ENCODE measurements at places on chromosomes 2 and 18.

DNA sequence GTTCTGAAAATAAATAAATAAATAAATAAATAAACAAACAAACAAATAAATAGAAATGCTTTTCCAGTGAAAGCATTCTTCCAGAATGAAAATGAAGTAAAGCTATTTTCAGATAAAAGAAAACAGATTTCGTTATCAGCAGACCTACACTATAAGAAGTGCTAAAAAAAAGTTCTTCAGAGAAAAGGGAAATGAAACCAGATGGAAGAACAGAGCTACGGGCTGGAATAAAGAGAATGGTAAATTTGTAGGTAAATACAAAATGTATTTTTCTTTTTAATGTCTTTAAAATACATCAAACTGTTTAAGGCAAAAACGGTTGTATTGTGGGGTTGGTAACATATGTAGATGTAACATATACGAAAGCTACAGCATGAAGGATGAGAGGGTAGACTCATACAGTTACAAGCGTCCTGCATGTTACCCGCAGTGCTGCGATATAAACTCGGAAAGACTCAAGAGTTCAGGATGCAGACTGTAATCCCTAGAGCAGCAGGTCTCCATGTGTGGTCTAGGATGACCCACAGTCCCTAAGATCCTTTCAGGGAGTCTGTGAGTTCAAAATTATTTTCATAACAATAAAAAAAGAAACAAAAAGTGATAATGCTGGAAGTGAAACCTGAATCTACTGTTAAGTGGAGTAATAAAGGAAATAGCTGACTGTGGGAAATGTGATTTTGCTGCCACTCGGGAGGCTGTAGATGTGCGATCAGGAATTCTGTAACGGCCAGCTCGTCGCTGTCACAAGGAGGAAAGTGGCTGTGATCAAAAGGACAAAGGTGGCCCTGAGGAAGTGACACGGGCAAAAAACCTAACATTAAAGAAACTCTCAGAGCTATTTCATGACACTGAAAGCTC is 5.3 kb upstream of the RAB12 start:
- no peak for DNase-seq

- DNase-seq = no peak
Measured at GRCh38 chr2:54773233-54773632, 49.8 kb downstream of the EML6 start.

DNA sequence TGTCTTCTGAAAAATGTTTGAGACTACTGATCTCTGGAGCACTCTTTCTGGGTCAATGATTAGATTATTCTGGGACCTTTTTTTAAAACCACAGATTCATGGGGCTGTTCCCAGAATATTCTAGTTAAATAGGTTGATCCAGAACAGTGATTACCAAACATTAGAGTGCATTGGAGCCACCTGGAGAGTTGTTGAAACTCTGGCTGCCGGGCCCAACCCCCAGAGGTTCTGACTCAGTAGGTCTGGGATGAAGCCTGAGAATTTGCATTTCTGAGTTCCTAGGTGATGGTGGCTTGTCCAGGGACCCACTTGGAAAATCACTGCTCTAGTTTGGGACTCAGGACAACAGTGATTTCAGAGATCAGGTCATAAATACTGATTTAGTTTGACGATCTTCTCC is 197.3 kb downstream of the PTPRM start:
- DNase-seq = no peak

DNA sequence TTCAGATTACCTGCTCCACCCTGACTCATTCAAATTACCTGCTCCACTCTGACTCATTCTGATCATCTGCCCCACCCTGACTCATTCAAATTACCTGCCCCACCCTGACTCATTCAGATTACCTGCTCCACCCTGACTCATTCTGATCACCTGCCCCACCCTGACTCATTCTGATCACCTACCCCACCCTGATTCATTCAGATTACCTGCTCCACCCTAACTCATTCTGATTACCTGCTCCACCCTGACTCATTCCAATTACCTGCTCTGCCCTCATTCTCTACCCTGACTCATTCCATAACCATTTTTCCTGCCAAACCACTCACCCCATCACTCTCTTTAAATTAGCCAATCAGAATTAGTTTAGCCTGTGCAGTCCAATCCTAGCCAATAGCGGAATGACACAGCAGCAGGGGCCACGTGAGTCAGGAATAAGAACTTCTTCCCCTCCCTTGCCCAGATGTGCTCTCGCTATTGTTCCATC is 26.2 kb downstream of the CFAP53 start:
- no peak for DNase-seq

DNA sequence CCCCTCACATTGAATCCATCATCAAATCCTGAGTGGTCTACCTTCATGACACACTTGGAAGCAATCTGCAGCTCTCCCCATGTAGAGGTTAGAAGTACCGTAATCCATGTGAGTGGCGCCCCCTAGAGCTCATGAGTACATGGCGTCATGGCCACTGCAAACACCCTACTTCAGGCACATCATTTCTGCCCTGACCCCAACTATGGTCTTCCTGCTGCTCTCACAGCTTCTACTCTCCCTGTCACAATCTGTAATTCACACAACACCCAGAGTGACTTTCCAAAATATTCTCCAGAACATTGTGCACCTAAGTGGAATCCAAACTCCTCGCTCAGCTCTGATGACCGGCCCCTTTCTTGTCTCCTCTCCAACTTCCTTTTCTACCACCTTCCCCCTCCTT is 141.9 kb downstream of the ANKRD44 start:
- peak; percentile 53 for DNase-seq

DNA sequence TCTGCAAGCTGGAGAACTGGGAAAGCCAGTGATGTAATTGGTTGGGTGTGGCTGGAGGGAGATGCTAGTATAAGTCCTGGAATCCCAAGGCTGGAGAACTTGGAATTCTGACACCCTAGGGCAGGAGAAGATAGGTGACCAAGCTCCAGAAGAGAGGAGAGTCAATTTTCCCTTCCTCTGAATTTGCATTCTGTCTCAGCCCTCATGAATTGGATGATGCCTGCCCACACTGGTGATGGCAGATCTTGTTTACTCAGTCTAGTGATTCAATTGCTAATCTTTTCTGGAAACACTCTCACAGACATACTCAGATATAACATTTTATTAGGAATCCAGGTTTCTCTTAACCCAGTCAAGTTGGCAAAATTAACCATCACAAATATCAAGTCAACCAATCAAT is 287.2 kb downstream of the RDH14 start:
- no peak for DNase-seq

GRCh38 chr18:8787371-8787670 is 82.0 kb downstream of the MTCL1 start:
- DNase-seq = no peak

DNA sequence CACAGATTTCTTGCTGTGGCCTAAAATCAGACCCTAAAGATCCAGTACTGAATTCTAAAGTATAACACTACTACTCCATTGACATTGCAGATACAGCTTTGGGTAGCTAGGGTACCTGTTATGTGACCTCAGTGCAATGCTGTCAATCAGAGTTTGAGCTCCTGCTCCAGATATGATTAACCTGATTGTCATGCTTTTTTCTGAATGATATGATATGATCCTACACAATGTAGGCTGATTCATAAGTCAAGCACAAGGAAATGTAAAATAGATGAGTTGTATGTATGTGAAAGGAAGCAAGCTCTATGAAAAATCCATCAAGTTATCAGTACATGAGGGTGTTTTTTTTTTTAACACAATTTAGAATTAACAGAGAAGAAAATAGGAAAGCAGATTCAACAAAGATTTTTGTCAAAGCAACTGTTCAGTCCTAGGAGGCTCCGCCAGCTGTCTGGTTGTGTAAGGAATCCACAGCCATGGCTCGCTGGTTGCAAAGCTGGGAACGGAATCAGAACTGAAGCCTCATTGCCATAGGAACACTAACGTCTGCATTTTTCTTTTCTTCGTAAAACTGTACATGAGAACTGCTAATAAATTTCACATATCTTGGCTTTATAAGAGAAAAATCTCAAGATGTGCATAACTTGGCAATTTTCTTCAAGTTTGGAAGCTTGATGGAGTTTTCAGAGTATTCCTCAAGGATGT is 52.9 kb downstream of the NR4A2 start:
- DNase-seq = no peak

DNA sequence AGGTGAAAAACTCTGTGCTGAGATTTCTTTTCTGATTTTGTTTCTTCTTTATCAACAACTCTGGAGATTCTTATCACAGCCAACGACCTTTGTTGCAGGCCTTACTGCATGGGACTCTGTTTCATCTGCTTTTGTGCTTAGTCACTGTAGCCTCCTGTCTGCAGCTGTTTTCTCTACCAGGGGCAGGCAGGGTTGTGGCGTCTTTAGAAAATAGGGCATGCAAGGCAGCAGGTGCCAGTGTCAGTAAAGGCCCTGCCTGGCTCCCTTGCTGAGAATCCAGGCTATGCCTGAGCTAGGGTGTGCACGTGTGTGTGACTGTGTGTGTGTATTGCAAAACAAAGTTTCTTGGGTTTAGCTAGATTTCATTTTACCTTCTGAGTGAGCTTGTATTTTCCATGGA is 14.6 kb upstream of the SLC9A2 start:
- DNase-seq = no peak

DNA sequence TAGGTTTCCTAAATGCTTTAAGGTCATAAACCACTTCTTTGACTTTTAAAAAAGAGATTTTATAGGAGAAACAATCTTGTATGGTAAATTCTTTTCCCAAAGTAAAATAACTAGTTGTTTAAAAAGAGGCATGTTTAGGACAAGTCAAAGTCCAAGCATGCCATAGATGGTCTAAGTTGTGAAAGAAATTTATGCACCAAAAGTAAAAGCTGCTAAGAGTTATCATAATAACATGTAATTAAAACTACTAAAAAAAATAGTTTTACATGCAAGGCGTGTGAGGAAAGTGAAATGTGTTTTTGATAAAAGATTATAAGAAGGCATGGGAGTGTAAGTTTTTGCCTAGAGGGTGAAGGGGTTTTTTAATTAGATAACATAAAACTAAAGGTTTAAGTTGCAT is 22.5 kb downstream of the FAM210A start:
- DNase-seq = no peak

DNA sequence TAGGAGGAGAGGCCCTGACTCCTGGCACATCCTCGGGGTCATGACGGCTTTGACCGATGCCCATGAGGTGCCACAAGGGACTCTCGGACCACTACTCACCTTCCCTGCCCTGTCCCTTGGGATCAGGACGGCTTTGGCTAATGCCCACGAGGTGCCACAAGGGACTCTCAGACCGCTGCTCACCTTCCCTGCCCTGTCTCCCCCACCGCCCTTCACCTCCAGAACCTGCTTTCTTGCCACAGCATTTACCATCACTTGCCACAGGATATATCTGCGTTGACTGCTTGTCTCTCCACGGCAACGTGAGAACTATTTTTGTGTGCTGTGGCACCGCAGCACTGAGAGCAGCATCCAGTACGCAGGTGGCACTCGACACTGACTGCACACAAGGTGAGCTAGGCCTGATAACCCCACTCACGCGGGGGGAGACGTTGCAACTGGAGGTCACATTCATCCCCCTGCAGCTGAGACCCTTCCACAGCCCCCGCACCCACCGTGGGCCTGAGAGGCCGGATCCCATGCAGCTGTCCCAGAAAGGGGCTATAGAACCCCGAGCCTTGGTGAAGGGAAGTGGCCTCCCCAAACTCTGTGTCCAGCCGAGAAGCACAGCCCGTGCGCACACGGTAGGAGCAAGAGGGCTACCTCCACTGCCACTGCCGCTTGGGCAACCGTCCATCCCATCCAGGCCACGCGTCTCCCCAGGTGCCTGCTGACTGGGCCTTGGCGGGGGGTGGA is 47.5 kb downstream of the ANO7 start:
- DNase-seq = no peak

- no peak for DNase-seq
Measured at GRCh38 chr2:241363426-241363825, 7.3 kb downstream of the FARP2 start.

DNA sequence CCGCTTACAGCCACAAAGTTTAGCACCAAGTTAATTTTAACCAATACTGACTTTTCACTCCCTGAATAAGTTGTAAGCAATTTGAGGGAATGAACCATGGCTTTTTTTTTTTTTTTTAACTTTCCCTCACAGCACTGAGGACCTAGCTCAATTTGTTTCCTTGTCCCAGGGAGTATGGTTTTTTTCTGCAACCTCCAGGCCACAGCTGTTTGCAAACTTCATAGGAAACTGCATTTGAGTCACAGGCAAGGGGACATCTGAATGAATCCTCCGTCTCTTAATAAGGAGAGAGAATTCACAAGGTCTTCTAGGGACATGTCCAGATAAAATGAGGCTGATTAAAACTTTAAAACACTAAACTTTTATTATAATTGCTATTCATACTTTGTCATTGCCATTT is 181.5 kb downstream of the GFPT1 start:
- DNase-seq = no peak
